ENCODE measurements at places on chromosomes 11 and 22. TPM values are rescaled to one million over a fixed set of nuclear protein-coding genes. Genes with fewer than 3 reads are reported as not detected.

Gene RFPL2
- 0.36 TPM for polyA plus RNA-seq

Gene LRRN4CL
- polyA plus RNA-seq = not detected

Gene SYNGR1
- 39.6 TPM for polyA plus RNA-seq

Gene TSGA10IP
- polyA plus RNA-seq = 0.67 TPM

Gene CD82
- 89.0 TPM for polyA plus RNA-seq

Gene NXPE2
- not detected for polyA plus RNA-seq

Gene DGCR8
- polyA plus RNA-seq = 1.4 TPM

Gene USH1C
- not detected for polyA plus RNA-seq

Gene MUC2
- not detected for polyA plus RNA-seq

Gene TYR
- not detected for polyA plus RNA-seq

Gene RIC3
- not detected for polyA plus RNA-seq

Gene OR2AT4
- polyA plus RNA-seq = not detected

Gene TRIM48
- polyA plus RNA-seq = not detected

Gene INS
- polyA plus RNA-seq = not detected

Gene OR56A1
- not detected for polyA plus RNA-seq

Gene VEGFB
- polyA plus RNA-seq = 0.40 TPM

Gene MS4A1
- 1.8 TPM for polyA plus RNA-seq

Gene GTSE1
- polyA plus RNA-seq = not detected

Gene FIBIN
- not detected for polyA plus RNA-seq

Gene BRSK2
- not detected for polyA plus RNA-seq

Gene NLRX1
- polyA plus RNA-seq = 15.5 TPM

Gene MEN1
- 10.0 TPM for polyA plus RNA-seq

Gene ABTB2
- 1.7 TPM for polyA plus RNA-seq

Gene OR6T1
- not detected for polyA plus RNA-seq

Gene MRGPRX4
- polyA plus RNA-seq = not detected

Gene LMO1
- not detected for polyA plus RNA-seq

Gene NAV2
- polyA plus RNA-seq = not detected

Gene DNAJB7
- polyA plus RNA-seq = not detected

Gene ANO1
- polyA plus RNA-seq = not detected

Gene ZMAT5
- polyA plus RNA-seq = 59.3 TPM

Gene TIMP3
- not detected for polyA plus RNA-seq

Gene COA4
- 74.2 TPM for polyA plus RNA-seq

Gene OR8D1
- not detected for polyA plus RNA-seq

Gene P2RY2
- 2.8 TPM for polyA plus RNA-seq

Gene FDXACB1
- polyA plus RNA-seq = 0.79 TPM

Gene EHD1
- 212 TPM for polyA plus RNA-seq

Gene RAB39A
- polyA plus RNA-seq = 3.9 TPM

Gene OR6X1
- not detected for polyA plus RNA-seq

Gene OR52E8
- not detected for polyA plus RNA-seq

Gene ZNF202
- polyA plus RNA-seq = 1.9 TPM

Gene MS4A6A
- 978 TPM for polyA plus RNA-seq

Gene GPHA2
- polyA plus RNA-seq = not detected

Gene ACR
- polyA plus RNA-seq = not detected

Gene OR5B21
- polyA plus RNA-seq = not detected

Gene ARHGEF17
- 1.2 TPM for polyA plus RNA-seq

Gene C11orf42
- not detected for polyA plus RNA-seq

Gene FKBP2
- polyA plus RNA-seq = 45.5 TPM

Gene KRTAP5-1
- not detected for polyA plus RNA-seq

Gene SLC22A9
- polyA plus RNA-seq = not detected

Gene CSF2RB
- polyA plus RNA-seq = 29.9 TPM

Gene PGR
- polyA plus RNA-seq = not detected

Gene OR4A47
- not detected for polyA plus RNA-seq
